ENCODE measurements at places on chromosomes 2 and 18. TPM values are rescaled to one million over a fixed set of nuclear protein-coding genes. Genes with fewer than 3 reads are reported as not detected.

TMEM178A gene
- 2.0 TPM for total RNA-seq

CHRNG gene
- total RNA-seq = 697 TPM

NMUR1 gene
- not detected for total RNA-seq

ABCG5 gene
- total RNA-seq = not detected

DHX57 gene
- total RNA-seq = 11.8 TPM

YIPF4 gene
- total RNA-seq = 50.4 TPM

TEKT4 gene
- total RNA-seq = not detected

ST8SIA5 gene
- 3.0 TPM for total RNA-seq

THAP4 gene
- 50.0 TPM for total RNA-seq

EPHA4 gene
- total RNA-seq = 10.1 TPM

IL18R1 gene
- total RNA-seq = not detected

SLC8A1 gene
- 8.3 TPM for total RNA-seq

REG1B gene
- total RNA-seq = not detected

TUBB8B gene
- not detected for total RNA-seq

DNA sequence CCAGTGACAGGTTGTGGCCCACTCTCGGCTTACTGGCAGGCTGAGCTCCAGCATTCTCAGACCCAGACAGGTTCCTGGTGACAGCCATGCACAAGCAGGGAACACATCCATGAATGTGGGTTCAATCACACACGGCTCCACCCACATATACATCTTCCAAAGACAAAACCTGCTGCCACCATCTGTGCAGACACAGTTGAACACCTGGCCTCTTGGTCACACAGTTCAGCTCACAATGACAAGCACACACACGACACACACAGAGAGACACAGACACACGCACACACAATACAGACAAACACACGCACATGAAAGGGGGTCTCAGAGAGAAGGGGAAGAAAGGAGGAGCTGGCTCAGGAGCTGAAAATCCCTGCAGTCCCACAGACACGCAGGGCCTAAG is 32.1 kb upstream of the PTMA start:
- no peak for DNase-seq

DNA sequence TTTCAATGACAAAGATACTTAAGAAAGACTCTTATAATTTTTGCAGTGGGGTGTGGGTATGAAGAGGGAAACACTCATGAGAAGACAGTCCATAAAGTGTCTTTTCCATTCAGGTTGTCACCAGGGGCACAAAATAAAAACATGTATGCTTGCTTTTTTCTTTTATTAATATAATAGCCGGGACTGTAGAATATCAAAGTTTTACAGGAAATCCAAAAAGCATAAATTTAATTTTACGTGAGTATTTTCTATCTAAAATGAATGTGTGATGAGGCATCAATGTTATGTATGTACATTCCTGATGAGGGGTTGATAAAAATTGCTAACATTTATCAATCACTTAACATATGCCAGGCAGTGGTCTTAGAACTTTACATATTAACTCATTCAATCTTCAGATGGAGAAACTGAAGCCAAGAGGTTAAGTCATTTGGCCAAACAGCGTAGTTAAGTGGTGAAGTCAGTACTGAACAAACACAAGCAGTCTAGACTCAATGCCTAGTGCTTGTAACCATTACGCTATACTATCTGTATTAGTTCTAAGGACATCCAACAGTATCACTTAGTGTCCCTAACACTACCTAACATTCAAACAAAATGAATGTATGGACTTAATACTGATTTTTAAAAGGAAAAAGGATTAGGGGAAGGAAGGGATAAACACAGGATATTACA is 10.7 kb downstream of the CCT4 start:
- DNase-seq = no peak

DNA sequence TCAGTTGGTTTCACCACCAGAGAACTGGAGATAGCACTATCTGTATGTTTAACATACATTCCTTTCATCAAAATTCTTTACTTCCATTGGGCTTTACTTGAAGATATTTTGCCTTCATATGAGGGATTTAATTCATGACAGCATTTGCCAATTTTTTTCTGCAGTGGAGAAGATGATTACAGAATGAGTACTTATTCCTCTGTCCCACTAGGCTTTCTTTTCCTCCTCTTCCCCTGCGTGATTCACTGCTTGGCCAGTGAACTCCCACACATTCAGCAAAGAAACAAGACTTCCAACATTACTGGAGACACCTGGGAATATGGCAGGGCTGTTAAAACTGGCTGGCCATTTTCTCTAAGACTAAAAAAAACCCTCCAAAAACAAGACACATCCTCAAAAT is 425.8 kb upstream of the KCNH7 start:
- DNase-seq = peak; percentile 12

- no peak for DNase-seq
Measured at GRCh38 chr2:32884346-32884745, 62.4 kb upstream of the LTBP1 start.

- no peak for DNase-seq
Measured at GRCh38 chr2:18980104-18980785, 378.2 kb downstream of the OSR1 start.

- DNase-seq = no peak
Measured at GRCh38 chr2:146131048-146131447, 1611.1 kb upstream of the ZEB2 start.

DNA sequence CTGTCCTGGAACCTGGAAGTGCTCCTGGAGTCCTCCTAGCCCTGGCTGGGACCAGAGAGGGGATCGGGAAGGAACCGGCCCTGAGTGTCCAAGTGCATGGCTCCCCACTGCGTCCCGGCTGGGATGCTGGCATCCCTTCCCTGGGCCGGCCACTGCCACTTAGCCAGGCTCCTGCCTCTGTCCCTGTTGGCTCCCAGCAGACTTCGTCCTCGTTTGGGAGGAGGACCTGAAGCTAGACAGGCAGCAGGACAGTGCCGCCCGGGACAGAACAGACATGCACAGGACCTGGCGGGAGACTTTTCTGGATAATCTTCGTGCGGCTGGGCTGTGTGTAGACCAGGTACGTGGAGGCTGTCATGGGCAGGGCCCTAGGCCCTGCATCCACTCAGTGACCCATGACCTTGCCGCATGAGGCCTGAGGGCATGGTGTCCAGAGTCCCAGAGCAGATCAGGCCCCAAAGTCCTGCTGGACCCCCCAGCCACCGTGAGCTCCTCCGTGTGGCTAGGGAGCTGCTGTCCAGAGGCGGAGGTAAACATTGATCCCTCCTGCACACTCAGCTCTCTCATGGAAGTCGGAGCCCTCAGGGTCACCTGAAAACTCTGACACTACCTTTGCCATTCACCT is 7.1 kb downstream of the ANO7 start:
- no peak for DNase-seq

- DNase-seq = no peak
Measured at GRCh38 chr2:232626584-232626983, 6.8 kb upstream of the EFHD1 start.

GRCh38 chr2:176147210-176147799 is 4.0 kb upstream of the HOXD4 start:
- no peak for DNase-seq

DNA sequence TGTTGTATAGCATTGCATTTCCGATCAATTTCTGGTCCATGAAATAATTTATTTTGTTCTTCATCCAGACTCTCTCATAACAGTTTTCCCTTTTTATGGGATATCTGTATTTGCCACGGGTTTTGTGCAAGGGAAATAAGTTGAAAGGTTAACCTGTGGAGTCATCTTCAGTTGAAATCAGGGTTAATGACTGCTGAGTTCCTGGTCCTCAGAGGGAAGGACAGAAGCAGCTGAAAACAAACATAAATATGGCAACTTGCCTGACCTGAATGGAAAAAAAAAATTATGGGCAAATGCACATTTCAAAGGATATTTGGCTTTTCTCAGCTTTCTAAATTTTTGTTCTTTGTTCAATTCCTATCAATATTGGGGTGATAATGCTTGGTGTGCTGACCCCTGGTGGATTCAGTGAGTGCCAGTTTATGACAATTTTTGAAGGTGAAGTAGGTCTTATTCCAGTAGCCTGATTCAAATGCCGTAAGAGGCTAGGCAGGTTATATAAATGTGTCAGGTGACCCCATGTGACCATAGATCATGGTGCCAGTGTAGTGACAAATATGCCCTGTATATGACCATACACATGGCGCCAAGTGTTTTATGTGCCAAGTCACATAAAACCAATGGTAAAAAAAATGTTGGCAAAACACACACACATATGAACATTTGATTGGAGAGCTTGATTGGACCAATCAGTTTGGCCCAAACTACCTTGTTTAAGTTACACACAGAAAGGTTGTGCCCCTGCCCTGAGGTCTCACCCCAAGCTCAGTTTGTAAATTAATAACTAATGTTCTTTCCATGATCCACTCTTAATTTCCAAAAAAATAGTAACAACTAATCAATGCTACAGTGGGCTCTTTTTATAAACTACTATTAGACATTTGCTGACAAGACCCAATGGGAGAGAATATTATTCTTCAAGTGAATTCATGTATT is 47.6 kb upstream of the FAM124B start:
- peak; percentile 50 for DNase-seq
